Stimulated activated CD4-positive, alpha-beta T cell treated with anti-CD3 and anti-CD28 coated beads, Interleukin-1b, Interleukin-23, amount 100 ng/mL, for 1 hour (primary cell): ENCODE measurements at places on chromosomes 3 and 15.

DNA sequence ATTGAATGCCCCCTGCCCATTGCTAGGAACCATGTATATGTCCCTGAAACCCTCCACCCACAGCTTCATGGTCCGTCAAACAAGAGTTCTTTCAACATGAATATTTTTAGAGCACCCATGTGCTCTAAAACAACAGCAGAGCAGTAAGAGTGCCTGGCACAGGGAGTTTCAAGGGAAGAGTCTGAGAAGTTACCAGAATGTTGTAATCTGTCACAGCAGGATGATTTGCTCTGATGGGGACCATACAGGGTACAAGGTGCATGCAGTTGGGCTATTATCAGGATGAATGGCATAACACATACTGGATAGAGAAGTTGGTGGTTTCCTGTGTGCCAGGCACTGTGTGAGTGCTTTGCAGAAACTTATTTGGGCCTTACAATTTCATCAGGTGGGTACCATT, 27.8 kb upstream of the FLNB start:
- no peak for DNase-seq

- no peak for DNase-seq
Observed at GRCh38 chr3:152522036-152522435, 253.3 kb downstream of the MBNL1 start.

DNA sequence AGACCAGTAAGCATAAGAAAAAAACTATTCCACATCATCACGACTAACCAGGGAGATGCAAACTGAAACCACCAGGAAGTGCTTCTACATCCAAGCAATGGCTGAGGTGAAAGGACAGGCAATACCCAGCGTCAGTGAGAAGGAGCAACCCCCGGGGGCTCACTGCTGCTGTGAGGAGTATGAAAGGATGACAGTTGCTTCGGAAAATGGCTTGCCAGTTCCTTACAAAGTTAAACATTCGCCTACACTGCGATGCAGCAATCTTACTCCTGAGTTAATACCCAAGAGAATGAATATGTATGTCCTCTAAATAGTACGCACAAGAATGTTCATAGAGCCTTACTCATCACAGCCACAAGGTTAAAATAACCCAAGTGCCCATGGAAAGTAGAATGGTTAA, 13.3 kb upstream of the PLXNA1 start:
- DNase-seq: no peak

GRCh38 chr15:72205273-72205672, 7.7 kb upstream of the GRAMD2A start:
- no peak for DNase-seq

DNA sequence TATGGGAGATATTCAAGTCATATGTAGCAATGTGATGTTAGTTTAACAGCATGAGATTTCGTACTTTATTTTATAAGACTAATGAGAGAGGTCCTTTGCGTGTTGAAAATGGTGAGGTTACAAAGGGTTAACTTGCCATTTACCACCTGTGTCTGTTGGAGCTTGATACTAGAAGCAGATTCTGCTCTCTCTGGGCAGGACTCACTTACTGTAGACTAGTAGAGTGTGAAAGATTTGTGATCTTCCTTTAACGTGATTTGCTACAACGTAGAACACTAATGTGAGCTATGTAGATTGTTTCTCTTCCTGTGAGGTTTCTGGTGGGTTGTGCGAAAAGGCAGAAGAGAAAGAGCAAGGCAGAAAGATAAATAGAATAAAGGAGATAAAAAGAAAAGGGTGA, 1.1 kb downstream of the TP63 start:
- DNase-seq: no peak

DNA sequence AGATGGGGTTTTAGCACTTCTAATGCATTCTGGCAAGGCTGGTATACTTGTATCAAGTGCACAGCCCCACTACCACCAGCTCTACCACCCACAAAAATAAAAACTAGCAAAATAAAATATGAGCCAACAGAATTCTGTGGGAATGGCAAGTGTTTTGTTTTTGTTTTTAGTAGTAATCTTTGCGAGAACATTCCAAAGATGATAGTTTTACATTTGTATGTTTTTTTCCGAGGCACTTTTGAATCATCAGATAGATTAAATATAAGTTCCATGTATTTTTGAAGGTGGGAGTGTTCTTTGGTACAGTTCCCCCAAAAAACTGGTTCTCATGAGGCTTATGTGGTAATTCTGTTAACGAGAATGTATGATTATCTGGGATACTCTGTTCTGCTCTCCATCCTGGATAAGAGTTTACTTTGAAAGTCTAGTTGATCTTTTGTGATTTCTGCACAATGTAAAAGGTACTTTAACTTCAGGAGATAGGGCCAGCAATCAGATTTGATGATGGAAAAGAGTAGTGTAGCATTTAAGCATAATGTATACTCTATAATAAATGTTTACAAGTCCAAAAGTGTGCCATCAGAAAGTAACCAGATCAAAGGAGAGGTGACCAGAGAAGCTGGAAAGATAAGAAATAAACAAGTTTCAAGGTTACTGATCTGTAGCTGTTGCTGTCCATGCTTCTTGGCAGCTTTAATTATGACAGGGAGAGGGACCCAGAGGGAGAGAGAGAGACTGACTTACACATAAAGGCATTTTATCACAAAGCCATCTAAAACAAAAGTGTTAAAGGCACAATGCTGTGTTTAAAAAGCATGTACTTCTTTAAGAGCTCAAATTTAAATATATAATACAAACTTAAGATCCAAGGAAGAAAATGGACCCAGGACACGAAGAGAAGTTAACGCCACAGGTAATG, 130.9 kb downstream of the PGPEP1L start:
- DNase-seq: no peak

- no peak for DNase-seq
Observed at GRCh38 chr3:1591327-1592028, 498.7 kb downstream of the CNTN6 start.

DNA sequence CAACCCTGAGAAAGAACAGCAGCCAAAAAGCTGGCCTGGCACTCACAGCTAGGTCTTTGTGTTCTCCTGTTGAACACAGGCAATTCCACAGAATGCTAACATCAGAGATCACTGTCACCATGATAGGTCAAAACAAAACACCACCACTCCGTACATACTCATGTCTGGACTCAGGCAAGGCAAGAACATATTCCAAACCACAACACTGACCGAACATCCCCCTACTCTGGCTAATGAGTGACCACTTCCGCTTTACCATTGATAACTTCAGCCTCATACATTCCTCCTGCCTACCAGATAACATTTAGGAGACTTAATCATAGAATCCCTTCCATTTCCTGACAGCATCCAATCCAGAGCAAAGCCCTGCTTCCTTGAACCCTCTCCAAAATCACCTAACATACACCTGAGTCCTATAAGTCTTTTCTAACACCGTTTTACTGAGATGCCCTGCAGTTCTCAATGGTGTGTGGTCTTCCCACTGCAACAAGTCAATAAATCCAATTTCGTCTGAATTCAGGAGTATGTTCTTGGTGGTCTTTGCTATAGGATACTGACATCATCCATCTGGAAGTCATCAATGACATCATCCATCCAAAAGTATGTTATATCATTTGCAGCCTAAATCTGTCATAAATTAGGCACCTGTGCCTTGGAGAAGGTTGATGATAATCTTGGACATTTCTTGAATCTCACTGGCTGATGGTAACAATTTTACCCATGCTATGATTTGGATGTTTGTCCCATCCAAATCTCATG, 23.7 kb downstream of the RIOX2 start:
- DNase-seq: no peak

- DNase-seq: no peak
Observed at GRCh38 chr3:46186471-46187340, 21.4 kb downstream of the CCR1 start.

GRCh38 chr3:194267744-194268653, 83.1 kb downstream of the CPN2 start:
- no peak for DNase-seq

- DNase-seq: no peak
Observed at GRCh38 chr3:48588230-48588629, 6.9 kb downstream of the COL7A1 start.

DNA sequence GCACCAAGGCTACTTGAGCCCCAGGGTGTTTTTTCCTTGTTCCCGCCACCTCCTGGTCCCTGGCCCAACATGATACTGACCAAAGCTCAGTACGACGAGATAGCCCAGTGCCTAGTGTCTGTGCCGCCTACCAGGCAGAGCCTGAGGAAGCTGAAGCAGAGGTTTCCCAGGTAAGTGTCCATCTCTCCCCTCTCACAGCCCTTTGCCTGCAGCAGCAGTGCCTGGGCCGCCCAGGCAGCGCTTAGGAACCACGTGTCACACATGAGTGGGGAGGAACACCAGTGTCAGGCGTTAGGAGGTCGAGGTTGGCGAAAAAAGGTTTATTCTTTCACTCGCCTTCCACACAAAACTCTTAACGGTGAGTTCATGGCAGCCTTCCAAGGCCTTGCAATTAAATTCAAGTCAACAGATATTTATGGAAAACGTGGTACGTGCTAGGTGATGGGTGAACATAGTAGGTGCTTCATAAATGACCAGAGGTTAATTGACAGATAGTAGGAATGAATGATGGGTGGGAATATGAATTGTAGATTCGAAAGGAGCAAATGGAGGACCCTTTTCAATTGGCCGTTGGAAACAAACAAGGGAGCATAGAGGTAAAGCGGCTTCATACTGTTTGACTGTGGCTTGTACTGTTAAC, 486 bp downstream of the CDIN1 start:
- DNase-seq: peak; percentile 4

DNA sequence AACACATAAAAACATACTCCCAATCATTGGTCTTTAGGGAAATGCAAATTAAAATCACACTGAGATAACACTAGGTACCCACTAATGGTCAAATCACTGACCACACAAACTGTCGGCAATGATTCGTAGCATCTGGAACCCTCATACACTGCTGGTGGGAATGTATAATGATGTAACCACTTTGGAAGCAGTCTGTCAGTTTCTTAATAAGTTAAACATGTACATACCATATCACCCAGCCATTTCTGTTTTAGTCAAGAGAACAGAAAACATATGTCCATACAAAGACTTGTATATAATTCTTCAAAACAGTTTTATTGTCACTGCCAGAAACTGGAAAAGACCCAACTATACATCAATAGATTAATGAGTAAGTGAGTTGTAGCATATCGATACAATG, 63.3 kb upstream of the LRRC3B start:
- DNase-seq: no peak
